ENCODE measurements at places on chromosomes 1 and 21.

GRCh38 chr1:227730630-227731151 lies 4.4 kb downstream of the JMJD4 start:
- no peak overlapping the region for H3K27ac ChIP-seq
- peaks cover 12% of the 10 kb centered on the region for H3K36me3 ChIP-seq
- no peak for DNase-seq
- peaks cover 10% of the 10 kb centered on the region for H3K4me1 ChIP-seq
- H3K4me3 ChIP-seq, result no peak overlapping the region
- H3K27me3 ChIP-seq, result peaks cover 2% of the 10 kb centered on the region

DNA sequence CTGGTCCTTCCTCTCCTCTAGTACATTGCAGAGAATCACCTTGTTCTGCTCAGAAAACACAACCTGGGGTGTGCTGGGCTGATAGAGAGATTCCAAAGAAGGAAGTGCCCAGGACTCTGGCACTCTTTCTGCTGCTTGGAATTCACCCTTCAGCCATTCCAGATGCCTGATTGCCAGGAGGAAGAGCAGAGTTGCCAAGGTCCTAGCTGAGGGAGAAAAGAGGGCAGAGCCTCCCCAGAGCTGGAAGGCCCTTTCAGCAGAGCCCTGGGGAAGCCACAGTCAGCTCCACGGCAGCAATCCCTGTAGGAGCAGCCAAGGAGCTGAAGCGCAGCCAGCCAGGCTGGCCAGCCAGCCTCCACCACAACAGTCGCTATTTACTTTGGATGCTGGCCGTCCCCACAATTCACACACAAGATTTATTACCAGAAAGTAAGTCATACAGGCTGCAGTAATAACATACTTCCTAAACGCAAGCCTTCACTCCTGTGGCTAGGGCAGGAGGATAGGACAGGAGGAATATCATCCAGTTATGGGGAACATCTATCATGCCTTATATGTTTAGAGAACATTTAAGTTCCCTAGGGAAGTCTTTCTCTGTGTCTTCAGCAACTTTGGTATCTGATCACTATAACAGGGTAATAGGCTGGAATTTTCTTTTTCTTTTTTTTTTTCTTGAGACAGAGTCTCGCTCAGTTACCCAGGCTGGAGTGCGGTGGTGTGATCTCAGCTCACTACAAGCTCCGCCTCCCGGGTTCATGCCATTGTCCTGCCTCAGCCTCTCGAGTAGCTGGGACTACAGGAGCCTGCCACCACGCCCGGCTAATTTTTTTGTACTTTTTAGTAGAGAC lies 36.6 kb upstream of the SLC44A3 start:
- no peaks in the 10 kb centered on the region for H3K36me3 ChIP-seq
- no peaks in the 10 kb centered on the region for H3K27me3 ChIP-seq
- no peak overlapping the region for H3K27ac ChIP-seq
- no peak for DNase-seq
- no peaks in the 10 kb centered on the region for H3K4me1 ChIP-seq
- no peak overlapping the region for H3K4me3 ChIP-seq

DNA sequence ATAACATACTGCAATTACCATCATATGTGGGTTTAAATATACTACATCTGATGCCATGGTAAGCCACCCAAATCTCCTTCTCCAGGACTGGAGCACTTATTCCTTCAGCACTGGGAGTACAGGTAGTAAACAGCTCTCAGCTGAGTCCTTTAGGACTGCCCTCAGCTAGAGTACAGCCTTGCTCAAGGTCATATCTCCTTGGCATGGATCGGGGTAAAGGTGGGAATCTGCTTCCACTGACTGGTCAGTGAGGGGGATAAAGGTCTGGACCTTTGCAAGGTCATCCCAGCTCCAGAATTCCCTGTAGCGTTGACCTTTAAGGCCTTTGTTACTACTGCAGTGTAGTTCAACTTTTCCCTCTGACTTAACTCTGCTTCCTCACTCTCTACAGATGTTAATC lies 38.8 kb downstream of the RPL5 start:
- no peaks in the 10 kb centered on the region for H3K27me3 ChIP-seq
- no peaks in the 10 kb centered on the region for H3K36me3 ChIP-seq
- no peak overlapping the region for H3K27ac ChIP-seq
- H3K4me3 ChIP-seq, result no peak overlapping the region
- H3K4me1 ChIP-seq, result peaks cover 6% of the 10 kb centered on the region

DNA sequence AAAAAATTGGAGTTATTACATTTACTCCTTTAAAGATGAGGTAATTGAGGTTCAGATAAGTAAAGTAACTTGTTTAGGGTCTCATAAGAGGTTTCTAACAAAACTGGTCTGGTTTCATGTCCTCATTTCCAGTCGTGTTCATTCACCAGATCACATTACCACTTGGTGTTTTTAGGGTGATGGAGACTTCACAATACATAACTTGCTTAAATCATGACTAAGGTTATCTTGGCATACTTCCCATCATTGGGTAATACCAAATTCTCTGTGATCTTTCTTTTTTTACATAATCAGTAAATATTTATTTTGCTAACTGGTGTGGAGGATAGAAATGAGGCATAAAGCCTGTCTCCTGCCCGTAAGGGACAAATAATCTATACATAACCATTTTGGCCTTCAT lies 31.6 kb upstream of the RPTN start:
- peaks cover 3% of the 10 kb centered on the region for H3K27me3 ChIP-seq
- DNase-seq, result no peak
- H3K27ac ChIP-seq, result no peak overlapping the region

DNA sequence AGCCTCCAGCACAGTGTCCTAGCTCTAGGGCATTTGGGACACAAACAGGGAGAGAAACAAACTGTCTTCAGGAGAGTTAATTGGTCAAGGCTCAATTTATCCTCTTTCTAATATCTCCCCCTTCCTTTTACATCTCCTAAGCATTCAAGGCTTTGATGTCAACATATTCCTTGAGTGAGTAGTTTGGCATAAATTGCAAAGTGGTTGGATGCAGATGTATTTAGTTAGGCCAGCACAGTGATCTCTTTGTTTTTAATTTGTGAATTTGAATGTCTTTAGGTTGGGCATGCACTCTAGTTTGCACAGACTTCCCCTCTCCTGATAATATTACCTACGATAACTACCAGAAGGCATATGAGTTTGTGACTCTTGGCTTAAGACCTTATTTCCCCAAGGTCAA lies 12.5 kb upstream of the OLFML2B start:
- H3K27ac ChIP-seq, result no peak overlapping the region
- DNase-seq, result no peak
- no peaks in the 10 kb centered on the region for H3K27me3 ChIP-seq
- no peaks in the 10 kb centered on the region for H3K4me1 ChIP-seq
- no peak overlapping the region for H3K4me3 ChIP-seq

GRCh38 chr1:230321741-230322420 lies 104.3 kb downstream of the PGBD5 start:
- no peaks in the 10 kb centered on the region for H3K27me3 ChIP-seq
- no peaks in the 10 kb centered on the region for H3K4me1 ChIP-seq
- no peak for DNase-seq
- no peak overlapping the region for H3K4me3 ChIP-seq
- H3K27ac ChIP-seq, result no peak overlapping the region

DNA sequence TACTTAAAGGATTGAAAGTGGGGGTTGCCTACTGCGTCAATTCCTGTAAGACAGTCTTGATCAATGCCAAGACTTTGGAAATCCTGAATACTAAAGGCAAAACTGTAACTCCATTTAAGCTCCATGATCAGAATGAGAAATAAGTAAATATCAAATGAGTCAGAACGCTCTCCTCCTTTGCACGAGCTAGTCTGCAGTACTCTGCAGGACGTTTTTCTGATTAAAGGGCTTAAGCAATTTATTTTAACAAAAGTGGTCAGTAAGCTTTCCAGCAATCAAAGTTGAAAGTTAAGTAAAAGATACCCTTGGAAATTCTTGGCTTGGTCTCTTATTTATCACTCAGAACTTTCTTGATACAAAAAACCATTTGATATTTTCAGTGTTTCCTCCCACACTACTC lies 35.7 kb upstream of the ARHGAP29 start:
- H3K27ac ChIP-seq, result no peak overlapping the region
- H3K4me1 ChIP-seq, result no peaks in the 10 kb centered on the region
- no peak overlapping the region for H3K4me3 ChIP-seq
- DNase-seq, result no peak

DNA sequence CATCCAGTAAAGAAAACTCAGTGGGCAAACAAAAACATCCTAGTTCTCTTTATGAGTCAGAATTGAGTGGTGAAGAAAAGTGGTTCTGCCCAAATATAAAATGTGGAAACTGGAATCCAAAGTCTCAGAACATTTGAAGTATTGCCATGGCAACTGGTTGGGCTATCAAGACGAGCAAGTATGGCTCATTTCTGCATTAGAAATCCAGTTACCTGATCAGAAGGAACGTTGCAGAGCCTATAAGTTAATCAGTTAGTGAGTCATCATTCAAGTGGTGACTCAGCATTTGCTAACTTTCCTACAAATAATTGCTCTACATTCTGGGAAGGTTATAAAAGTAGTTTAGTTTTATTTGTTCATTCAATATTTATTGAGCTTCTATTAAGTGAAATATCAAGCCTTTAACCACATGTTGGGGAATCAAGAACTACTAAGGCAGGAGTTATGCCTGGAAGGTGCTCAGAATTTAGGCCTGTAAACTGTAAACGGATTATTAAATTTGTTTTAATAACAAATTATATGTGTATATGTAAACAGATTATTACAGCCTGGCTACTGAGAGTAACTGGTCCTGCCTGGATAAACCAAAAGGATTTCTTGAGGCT lies 104.3 kb downstream of the PAPPA2 start:
- H3K27ac ChIP-seq, result no peak overlapping the region
- H3K27me3 ChIP-seq, result peaks cover 4% of the 10 kb centered on the region
- H3K4me1 ChIP-seq, result no peaks in the 10 kb centered on the region
- H3K36me3 ChIP-seq, result no peaks in the 10 kb centered on the region
- H3K4me3 ChIP-seq, result no peak overlapping the region

DNA sequence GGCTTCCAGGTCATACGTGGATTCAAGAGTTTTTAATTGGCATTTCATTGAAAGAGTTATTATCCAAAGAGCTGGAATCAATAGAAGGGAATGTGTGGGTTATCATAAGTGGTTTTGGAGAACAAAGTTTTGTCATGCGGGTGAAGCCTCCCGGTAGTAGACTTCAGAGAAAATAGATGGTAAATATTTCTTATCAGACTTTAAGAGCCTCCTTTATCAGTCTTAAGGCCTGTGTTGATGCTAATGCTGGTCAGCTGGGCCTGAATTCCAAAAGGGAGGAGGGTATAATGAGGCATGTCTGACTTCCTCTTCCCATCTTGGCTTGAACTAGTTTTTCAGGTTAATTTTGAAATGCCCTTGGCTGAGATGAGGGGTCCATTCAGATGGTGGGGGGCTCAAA lies 89.7 kb downstream of the ITSN1 start:
- H3K4me3 ChIP-seq, result no peak overlapping the region
- H3K27me3 ChIP-seq, result no peaks in the 10 kb centered on the region
- no peaks in the 10 kb centered on the region for H3K4me1 ChIP-seq

All from T-cell (primary cell).